CD4-positive, alpha-beta T cell treated with Interferon gamma for 1 hour (primary cell): ENCODE measurements at places on chromosomes 3 and 15.

DNA sequence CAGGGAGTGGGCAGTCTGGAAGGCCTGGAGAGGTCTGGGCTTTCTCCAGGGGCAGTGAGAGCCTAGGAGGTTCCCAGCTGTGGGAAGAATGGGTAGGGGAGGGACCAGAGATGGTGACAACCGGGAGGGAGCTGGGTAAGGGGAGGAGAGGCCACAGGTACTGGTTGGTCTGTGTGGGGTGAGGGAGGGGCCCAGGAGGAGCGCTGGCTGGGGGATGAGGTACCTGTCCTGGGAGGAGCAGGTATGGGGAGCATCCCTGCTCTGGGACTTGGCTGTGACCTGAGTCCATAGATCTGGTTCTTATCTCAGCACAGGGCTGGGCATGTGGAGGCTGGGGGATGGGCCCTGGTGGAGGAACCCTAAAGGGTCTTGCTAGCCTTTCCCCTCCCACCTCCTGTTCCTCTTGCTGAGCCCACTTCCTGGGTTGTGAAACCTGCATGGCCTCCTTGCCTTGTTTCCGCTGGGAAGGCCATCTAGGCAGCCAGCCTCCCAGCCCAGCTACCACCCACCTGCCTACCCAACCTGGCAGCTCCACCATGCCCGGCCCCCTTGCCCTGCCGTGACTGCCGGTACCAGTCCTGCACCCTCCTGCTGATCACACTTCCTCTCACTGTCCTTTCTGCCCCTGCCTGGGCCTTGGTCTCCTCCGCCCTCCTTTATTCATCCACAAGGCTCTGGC lies 11.0 kb downstream of the PRKCD start:
- DNase-seq, result no peak

- no peak for DNase-seq
Measured at GRCh38 chr3:11154036-11154952, at the start of gene HRH1. Gene HRH1 (plus strand): TSS chr3:11154493. CDS start chr3:11259038, 104,545 bp downstream.

DNA sequence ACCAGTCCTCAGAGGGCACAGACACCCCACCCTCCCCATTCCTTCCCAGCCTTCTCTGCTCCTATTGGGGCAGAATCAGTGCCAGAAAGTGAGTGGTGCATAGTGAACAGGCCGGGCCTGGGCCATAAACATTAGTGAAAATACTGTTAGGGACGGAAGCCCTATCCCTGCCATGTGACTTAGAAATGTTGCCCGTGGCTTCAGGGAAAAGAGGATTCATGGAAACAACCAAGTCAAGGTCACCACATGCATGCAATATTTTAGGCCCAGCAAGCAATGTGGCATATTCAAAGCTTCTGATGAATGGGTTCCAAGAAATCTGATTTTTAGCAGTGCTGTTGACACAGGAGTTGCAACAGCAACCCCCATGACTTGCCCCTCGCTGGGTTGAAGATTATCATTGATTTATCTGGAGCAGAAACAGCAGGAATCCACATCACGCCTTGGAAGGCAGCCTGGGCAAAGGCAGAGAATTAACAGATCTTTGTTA lies 52.3 kb downstream of the CCNL1 start:
- no peak for DNase-seq

- DNase-seq, result no peak
Measured at GRCh38 chr3:13772885-13773745, 106.8 kb downstream of the WNT7A start.

GRCh38 chr3:13303410-13303809 lies 116.7 kb downstream of the NUP210 start:
- DNase-seq, result no peak

DNA sequence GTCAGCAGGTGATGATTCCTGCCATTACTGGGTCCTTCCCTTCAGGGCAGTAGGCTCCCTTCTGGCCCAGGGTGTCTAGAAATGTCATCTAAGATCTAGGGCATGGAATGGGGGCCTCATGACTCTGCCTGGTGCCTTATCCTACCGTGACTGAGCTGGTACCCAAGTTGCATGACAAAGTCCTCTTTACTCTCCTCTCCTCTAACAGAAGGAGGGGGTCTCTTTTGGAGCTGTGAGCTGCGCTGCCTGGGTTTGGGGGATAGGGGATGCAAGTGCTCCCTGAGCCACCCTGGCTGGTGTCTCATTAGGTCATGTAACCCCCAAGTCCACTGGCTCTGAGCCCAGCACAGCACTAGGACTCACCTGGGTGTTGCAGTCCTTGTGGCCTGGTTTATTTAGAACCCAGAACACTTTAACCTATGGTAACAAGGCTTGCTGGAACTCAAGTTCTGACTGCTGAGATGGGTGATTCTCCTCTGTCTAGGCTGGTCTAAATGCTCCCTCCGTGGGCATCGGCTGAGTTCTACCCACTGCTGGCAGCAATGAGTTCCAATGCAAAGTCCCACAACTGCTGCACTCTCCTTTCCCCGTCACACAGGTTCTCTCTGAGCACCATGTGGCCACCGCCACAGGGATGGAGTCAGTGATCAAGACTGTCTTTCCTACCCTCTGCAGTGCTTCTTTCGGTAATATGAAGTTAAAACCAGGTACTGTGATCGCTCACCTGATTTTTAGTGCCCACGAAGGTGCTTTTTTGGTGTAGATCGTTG lies 34.0 kb downstream of the XXYLT1 start:
- DNase-seq, result no peak

DNA sequence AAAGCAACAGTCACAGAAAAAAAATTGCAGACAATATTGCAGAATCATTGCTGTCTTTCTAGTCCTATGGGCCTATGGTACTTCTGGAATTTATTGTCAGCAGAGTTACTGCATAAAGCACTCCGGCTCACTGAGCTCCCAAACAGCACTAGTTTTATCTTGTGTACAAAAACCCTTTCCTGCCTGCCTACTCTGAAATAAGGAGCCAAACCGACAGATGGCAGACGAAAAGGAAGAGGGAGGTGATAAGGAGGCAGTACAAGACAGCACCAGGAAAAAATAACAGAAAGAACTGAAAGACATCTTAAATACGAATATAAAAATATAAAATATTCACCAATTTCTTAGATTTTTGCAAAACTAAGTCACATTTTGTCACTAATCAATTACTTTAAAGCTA lies 15.6 kb downstream of the HERC1 start:
- DNase-seq, result no peak

DNA sequence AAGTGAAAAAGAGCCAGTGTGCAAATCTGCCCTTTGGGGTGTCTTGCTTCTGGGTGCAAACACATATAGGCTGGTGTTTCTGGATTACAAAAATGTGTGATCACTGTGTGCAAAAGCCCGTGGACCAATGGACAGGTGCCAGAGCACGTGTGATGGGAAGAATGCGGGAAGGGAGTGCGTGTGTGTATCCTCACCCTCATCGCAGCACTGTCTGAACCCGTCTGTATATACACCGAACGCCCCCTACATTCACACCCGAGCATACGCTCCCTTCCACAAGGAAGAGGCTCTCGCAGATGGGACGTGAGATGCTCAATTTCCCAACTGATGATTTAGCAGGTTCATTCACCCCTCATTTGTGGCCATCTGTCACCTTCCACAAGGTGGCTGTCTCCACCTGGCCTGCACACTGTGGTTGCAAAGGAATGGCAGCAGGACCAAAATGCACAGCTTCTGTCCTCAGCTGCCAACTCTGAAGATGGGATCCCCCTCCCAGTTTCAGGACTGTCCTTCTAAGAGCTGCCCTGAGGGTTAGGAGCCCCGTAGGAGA lies 19.4 kb upstream of the SLC6A1 start:
- no peak for DNase-seq

GRCh38 chr15:40594429-40594836 lies 384 bp downstream of the KNL1 start:
- DNase-seq, result no peak

DNA sequence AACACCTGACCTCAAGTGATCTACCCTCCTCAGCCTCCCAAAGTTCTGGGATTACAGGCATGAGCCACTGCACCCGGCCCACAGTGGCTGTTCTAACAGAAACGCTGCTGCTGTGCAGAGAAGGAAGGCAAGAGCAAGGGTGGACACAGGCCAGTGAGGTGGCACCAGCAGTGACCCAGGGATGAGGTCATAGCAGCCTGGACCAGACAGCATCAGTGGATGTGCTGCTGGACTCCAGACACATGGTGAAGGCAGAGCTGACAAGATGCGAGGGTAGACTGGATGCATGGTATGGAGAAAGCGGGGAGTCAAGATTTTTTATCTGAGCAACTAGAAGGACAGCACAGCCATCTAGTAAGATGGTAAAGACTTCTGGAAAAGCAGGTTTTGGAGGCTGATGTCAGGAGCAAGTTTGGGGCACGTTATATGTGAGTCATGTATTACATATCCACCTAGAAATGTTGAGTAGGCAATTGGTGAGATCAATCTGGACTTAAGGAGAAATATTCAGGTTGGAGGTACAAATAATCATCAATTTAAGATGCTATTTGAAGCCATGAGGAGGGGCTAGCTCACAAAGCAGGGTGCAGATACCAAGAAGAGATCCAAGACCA lies 22.1 kb upstream of the TJP1 start:
- DNase-seq, result no peak

- no peak for DNase-seq
Measured at GRCh38 chr3:144055604-144056003, 84.0 kb downstream of the DIPK2A start.

DNA sequence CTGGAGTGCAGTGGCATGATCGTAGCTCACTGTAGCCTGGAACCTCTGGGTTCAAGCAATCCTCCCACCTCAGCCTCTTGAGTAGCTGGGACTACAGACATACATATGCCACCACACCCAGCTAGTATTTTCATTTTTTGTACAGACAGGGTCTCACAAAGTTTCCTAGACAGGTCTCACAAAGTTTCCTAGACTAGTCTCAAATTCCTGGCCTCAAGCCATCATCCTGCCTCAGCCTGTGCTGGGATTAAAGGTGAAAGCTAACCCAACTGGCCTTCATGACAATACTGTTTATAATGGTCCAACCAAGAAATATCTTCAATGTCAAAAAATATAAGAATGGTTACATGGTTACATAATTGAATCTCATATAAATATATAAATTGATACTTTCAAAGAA lies 24.0 kb downstream of the GPR176 start:
- no peak for DNase-seq

DNA sequence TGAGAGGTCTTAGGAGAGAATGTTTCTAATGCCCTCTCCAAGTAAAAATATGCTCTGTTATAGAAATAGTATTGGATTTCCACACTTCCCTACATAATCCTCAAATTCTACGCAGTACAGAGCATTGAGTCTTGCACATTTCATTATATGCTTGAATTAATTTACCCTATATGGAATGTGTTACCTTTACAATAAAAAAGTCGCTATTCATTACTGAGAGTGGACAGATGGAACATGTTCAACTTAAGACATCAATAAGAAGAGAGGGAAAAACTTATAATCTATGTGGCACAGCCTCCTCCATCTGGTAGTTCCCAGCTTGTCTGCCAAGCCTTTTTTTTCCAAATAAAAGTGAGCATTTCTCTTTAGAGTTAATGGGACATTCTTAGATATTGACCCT lies 417.9 kb downstream of the MECOM start:
- no peak for DNase-seq

- no peak for DNase-seq
Measured at GRCh38 chr3:188697127-188697526, 474.6 kb upstream of the TPRG1 start.

- DNase-seq, result no peak
Measured at GRCh38 chr3:70608434-70608833, 296.0 kb upstream of the MDFIC2 start.
